ENCODE measurements at places on chromosomes 7 and 10. TPM values are rescaled to one million over a fixed set of nuclear protein-coding genes. Genes with fewer than 3 reads are reported as not detected.
A peak's percentile ranks its signal among the peaks of the same experiment; 100 is the strongest.

Gene MRPL32
- 46.6 TPM for total RNA-seq

DNA sequence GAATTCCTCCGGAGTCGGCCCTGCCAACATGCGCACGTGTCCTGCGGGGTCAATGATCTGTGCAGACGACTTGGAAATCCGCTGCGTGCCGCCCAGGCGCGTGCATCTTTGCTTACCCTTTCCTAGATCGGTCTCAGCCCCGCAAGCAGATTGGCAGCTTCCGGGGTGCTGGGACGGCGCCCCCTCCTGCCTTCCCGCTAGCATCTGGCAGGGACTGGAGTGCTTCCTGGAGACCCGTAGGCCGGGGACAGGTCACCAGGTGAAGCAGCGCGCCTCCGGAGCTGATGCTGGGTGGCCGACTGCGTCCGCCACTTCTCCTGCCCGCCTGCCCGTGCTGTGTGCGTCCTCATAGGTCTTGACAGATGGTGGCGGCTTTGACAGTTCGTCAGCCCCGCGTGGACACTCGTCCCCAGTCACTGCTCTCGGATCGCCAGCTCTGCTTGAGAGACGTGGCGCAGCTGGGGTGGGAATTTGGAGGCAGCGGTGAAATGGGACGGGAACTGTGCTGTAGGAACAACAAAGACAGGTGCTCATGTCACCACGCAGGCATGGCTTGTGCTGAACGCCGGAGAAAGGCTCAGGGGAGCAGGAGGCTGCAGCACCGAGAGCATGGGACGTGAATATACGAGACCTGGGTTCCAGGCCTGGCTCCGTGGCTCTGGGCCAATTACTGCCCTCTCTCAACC is 21.9 kb upstream of the KCNK18 start:
- peaks cover 12% of the 10 kb centered on the region for H3K4me1 ChIP-seq
- peak overlapping the region; percentile 75 for H3K27ac ChIP-seq
- H3K36me3 ChIP-seq, result no peaks in the 10 kb centered on the region
- peaks cover 30% of the 10 kb centered on the region for H3K27me3 ChIP-seq
- H3K4me3 ChIP-seq, result peak overlapping the region; percentile 85

Gene AZGP1
- not detected for total RNA-seq

Gene NEUROG3
- total RNA-seq, result 0.22 TPM

Gene SLC35G1
- total RNA-seq, result 3.9 TPM

DNA sequence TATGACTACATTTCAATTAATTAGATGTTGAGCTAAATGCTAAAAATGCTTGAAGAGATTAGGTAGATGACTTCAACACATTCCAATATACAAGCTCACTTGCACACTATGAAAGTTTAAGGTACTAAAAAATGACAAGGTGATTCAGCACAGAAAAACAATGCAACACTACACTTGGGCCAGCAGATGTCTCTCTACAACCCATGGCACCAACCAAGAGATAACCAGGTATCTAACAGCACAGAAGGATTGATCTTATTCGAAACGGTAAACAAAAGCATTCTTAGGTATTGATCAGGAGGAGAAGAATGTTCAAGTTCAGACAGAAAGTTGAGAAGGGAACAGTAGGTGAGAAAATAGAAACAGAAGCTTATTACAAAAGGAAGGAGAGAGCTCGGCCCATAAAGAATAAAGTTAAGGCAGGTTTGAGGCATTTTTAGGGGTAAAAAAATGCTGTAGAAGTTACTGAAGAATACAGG is 248.2 kb upstream of the KLF14 start:
- H3K4me3 ChIP-seq, result no peak overlapping the region
- H3K36me3 ChIP-seq, result peaks cover 8% of the 10 kb centered on the region
- no peak for DNase-seq
- peaks cover 29% of the 10 kb centered on the region for H3K4me1 ChIP-seq
- H3K27ac ChIP-seq, result no peak overlapping the region

All from activated naive CD8-positive, alpha-beta T cell treated with anti-CD3 and anti-CD28 coated beads, Interleukin-2, amount 10 ng/mL, durations not matched to agents 7 days and 5 days (primary cell).